Cortex of kidney (tissue), 1 donor: ENCODE measurements at places on chromosomes 12 and 14.

GRCh38 chr12:63064080-63064479, 86.9 kb downstream of the AVPR1A start:
- no peak for DNase-seq

DNA sequence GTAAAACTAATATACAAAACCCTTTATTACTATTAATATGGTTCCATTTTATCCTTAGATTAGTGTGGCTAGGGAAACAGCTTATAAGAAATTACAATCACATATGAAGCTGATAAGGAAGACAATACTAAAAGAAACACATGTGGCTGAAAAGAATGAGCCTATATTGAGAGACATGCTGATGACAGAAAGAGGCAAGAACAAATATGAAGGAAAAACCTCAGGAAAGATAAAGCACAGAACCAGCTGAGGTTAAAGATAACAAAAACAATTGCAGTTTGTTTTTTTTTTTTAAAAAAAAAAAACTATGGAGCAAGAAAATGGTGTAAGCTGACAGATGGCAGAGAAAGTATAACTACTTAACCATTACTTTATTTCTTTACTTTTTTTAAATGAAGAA, 69.2 kb upstream of the OSBPL8 start:
- DNase-seq: no peak

DNA sequence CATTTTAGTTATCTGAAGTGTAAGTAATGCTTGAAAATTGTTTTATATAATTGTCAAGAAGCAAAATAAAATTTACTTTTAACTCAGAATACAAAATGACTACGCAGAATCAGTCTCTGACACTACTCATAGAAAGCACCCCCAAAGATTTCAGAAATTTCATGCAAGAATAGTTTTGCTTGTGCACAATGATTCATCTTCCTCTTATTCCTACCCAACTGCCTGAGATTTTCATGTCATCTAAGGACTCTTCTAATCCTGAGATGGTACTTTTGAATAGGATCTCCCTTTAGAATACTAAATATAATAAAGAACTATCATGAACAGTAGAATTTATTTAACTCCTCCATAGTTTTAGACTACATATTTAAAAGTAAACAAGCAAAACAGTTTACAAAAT, 485.3 kb upstream of the MGAT4C start:
- DNase-seq: no peak

- DNase-seq: no peak
Measured at GRCh38 chr12:72734581-72734980, 462.4 kb downstream of the TRHDE start.

GRCh38 chr14:60862283-60862682, 118.6 kb downstream of the TRMT5 start:
- no peak for DNase-seq

DNA sequence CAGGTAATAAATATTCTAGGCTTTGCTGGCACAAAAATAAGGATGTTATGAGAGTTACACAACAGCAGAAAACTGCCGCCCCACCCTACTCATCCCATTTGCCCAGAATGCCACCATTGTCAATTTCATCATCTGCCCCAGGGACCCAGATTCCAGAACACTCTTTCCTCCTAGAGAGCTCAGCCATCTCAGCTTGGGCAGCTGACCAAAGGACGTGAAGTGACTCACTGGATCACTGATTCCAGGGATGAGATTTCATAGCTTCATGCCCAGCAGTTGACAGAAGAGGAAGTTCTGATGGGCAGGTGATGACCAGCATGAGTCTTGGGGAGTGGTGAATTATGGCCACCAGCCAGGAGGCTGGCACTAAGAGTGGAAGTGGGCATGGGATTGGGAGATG, 450.3 kb downstream of the RMST start:
- DNase-seq: no peak

- no peak for DNase-seq
Measured at GRCh38 chr12:2387103-2387834, 334.5 kb downstream of the CACNA1C start.

- DNase-seq: no peak
Measured at GRCh38 chr12:15155271-15155670, 65.9 kb downstream of the RERG start.

DNA sequence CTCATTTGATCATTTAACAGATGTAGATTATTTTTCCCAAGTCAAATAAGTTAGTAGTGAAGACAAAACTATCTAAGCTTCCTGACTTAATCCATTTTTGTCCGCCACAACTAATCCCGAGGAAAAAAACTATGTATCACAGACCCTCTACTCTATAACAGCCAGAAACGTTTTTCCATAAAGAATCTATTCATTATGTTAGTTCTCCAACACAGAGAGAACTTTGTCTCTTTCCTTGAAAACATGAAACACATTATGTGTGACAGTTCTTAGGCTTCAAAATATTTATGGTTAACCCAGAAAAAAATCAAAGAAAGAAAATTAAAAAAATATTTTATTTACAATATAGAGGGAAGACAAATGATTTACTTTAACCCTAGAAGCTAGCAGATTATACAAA, 100.1 kb downstream of the PLEKHG7 start:
- no peak for DNase-seq

DNA sequence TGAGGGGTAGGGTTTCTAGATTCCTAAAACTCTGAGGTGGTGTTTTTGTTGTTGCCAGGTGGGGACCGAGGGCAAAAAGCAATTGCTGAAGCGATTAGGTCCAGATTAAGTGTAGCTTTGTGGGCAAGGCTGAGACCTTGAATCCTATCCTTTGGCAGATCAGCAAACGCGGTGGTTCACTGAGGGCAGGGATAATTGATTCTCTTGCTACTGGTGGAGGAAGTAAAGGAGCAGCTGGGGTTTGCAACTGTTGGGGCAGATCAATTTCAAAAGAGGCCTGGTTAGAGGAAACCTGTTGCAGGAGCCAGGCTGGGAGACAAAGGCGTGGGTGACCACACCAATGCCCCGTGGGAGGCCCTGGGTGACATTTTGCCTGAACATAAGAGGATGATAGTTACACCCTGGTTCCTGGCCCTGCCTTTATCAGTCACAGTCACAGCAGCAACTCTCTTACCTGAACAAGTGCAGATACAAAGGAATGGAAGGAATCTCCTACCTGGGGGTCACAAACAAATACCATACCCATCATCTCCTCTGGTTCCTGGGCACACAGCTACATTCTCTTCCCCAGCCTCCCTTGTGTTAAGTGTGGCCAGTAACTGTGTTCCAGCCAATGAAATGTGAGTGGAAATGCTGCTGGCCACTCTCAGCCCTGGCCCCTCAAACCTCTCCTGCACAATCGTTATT, 43.3 kb upstream of the RASSF3 start:
- DNase-seq: no peak
